ENCODE measurements at places on chromosomes 3 and 15. TPM values are rescaled to one million over a fixed set of nuclear protein-coding genes. Genes with fewer than 3 reads are reported as not detected.

The C3orf18 gene
- 9.1 TPM for total RNA-seq

The VWA5B2 gene
- 0.47 TPM for total RNA-seq

- no peak for DNase-seq
Observed at GRCh38 chr3:101943029-101943428, 93.7 kb downstream of the NFKBIZ start.

The DNASE1L3 gene
- total RNA-seq: 20.5 TPM

DNA sequence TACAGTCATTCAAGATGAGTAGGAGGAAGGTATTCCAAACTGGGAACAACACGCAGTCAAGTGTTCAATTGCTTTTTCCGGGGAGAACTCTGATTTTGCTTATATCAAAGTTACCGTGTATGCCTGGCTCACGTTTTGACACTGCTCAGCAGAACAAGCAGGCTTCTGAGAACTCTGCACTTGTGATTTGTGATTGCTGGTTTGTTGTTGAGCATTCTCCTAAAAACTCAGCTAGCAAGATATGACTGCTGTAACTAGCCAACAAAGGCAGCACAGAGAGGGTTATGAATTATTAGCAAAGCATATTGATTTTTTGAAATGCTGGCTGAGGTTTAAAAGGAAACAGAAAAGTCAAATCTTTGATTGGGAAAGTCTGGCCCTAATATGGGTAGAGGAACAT, 151.7 kb downstream of the ZPLD1 start:
- DNase-seq: no peak

GRCh38 chr15:48315041-48315440, 16.2 kb upstream of the DUT start:
- no peak for DNase-seq

- no peak for DNase-seq
Observed at GRCh38 chr3:49445391-49445790, 16.3 kb upstream of the NICN1 start.

- no peak for DNase-seq
Observed at GRCh38 chr15:81378443-81378842, 4.4 kb upstream of the TMC3 start.

DNA sequence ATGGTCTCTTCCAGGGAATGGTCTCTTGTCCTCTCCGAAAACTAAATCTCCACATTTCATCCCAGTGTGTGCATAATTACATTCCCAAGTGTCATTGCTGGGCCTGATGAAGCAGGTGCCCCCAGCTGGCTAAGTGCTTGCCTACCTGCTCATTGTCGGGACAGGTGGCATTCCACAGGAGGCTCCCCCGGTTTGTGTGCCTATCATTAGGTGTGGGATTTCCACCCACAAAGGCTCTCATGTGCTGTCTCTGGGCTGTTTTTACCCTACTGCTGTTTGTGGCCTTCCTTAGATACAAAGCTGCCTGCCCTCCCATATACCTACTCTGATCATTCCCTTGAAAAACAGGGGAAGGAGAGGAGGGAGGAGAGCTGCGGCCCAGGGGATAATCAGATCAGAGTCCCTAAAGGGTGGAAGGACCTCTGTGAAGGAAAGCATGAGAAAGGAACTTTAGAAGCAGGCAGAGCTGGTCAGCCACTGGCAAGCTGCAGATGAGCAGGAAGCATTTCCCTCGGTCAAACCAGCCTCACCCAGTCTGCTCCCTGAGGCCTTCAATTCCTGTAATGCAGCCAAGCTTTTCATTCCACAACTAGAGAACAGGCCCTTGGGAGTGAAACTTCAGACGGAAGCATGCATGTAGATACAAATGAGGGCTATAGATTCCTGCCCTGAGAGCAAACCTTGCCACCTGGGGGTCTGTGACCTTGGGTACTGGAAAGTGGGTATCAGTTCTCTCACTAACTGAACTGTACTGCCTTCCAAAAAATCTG, 60.7 kb upstream of the HEG1 start:
- DNase-seq: no peak

The LRRC3B gene
- 0.24 TPM for total RNA-seq

DNA sequence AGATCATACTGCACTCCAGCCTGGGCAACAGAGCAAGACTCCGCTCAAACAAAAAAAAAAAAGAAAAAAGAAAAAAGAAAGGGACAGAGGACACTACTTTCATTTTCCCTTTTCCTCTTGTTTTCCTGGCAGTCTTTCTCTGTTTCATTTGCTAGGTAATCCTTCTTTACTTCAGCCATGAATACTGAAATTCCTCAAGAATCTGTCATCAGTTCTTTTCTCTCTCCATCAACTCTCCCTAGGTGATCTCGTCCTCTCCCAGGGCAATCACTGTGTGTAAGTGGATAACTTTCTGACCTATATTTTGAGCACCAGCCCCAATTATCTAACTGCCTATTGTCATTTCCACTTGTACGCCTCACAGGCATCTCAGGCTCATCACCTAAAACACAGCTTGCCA, 51.5 kb downstream of the TTC23 start:
- no peak for DNase-seq

The SEMA4B gene
- 21.7 TPM for total RNA-seq

DNA sequence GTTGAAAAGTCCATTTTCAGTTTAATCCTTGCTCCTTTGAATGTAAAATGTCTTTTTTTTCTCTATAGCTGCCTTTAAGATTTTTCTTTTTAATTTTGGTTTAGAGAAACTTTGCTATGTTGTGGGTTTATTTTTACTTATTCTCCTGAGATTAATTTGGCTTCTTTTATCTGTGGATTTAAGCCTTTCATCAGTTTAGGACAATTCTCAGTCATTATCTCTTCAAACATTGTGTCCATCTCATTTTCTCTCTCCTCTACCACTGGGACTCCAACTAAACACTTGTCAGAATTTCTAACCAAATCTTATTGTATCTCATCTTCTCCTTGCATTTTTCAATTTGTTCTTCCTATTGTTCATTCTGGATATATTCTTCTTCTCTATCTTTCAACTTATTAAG, 12.4 kb upstream of the ITGA11 start:
- no peak for DNase-seq
